Activated CD4-positive, CD25-positive, alpha-beta regulatory T cell treated with anti-CD3 and anti-CD28 coated beads, Interleukin-2, amount 50 U/mL, for 16 hours (primary cell): ENCODE measurements at places on chromosomes 3 and 15.

DNA sequence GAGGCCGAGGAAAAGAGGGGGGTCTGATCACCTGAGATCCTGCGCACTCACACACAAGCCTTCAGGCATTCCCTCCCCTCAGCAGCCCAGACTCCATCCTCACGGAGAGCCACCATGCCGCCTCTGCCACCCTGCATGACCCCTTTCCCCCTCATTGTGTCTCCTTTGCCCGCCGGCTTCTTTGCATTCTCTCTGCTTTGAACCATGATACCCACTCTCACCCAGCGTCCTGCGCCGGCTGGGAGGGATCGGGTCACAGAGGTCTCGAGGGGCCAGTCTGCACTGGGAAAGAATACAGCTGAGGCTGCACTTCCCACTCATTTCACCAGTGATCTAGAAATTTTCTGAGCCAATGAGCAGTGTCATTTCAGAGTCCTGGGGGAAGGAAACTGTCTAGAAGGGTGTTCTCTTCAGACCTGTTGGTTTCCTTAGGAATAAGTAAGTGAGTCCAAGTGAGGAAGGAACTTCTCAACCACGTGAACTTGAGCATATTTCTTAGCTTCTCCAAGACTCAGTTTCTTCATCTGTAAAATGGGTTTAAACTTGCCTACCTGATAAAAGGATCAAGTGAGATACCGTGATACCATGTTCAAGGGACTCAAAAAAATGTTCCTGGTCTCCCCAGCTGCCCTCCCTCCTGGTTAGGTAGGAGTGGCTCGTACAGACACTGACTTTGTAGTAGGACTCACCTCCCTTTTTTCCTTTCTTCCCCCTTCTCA, 96.7 kb downstream of the TOP2B start:
- DNase-seq: no peak

GRCh38 chr15:37698679-37699078, 235.8 kb upstream of the TMCO5A start:
- no peak for DNase-seq

DNA sequence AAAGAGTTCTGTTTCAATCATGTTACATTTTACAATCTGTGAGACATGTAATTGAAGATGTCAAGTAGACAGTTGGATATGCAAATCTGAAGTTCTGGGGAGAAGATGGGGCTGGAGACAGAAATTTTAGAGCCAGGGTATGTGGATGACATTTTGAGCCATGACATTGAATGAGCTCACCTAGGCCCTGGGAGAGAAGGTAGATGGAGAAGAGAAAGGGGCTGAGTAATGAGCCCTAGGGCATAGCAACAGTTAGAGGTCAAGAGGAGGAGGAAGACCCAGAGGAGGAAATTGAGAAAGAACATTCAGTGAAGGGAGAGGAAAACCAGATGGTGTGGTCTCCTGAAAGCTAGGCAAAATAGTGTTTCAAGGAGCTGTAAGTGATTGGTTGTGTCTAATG, 15.3 kb downstream of the TMEM266 start:
- no peak for DNase-seq

DNA sequence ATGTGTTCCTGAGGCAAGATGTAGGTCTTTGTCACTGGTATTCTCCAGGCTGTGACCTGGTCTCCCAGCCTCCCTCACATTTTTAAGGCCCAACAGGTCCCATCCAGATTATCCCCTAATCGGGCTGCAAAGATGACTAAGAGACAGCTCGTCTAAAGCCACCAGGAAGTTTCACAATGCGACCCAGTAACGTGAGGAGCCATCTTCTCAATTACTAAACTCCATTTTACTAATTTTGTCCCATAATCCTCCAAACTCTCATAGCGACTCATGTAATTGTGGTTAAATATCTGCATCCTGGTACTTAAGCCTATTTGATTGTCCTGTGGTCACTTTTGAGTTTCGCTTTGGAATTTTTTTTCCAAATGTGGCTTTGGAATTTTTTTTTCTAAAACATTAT, 8.7 kb upstream of the PLA2G4F start:
- DNase-seq: no peak

DNA sequence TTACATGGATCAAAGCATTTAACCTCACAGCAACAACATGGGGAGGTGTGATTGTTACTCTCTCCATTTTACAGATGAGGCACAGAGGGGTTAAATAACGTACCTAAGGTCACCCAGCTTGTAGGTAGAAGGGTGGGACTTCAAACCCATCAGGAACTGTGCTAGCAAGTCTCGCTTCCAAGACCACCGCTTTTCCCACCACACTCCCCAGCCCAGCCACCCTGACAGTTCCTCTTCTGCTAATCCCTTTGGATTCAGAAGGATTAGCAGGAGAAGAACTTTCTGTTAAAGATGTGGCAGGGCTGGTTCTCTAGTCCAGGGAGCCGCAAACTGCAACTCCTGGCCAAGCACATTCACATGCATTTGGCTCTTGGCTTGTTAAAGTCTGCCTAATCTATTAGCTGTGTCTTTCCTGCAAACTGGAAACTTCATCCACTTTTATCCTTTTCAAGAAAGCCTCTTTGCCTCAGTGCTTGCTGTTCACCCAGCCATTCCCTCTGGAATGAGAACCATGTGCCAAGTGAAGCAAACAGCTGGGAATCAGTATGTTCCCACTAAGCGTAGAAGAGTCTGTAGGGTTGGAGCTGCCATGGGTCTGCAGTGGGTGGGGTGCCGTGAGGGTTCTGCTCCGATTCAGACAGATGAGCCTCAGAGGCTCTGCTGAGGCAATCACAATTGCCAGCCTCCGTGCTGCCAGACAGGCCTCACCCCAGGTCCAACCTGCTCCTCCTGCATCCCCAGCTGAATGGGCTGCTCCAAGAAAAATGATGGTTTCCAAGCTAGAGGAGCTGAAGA, 44.6 kb downstream of the POMGNT2 start:
- DNase-seq: no peak

- no peak for DNase-seq
Measured at GRCh38 chr3:14846226-14846880, 27.6 kb downstream of the FGD5 start.

DNA sequence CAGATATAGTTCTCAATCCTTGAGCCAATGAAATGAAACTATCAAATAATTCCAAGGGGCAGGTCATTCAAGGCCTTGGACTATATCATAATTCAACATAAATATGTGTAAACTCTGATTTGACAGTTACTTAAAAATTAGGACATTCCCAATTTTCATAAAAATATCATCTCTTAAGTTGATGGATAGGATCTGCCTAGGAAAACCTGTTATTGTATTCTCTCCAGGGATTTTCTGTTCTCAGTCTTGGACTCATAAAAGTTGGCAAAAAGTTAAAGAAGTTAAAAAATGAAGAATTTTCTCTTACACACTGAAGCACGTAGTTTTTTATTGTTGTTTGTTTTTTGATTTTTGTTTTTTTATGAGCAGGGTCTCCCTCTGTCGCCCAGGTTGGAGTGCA, 109.0 kb downstream of the TP63 start:
- DNase-seq: no peak

GRCh38 chr3:61562042-61562720, 810 bp downstream of the PTPRG start:
- no peak for DNase-seq

- DNase-seq: no peak
Measured at GRCh38 chr3:17979911-17980310, 237.5 kb upstream of the TBC1D5 start.

DNA sequence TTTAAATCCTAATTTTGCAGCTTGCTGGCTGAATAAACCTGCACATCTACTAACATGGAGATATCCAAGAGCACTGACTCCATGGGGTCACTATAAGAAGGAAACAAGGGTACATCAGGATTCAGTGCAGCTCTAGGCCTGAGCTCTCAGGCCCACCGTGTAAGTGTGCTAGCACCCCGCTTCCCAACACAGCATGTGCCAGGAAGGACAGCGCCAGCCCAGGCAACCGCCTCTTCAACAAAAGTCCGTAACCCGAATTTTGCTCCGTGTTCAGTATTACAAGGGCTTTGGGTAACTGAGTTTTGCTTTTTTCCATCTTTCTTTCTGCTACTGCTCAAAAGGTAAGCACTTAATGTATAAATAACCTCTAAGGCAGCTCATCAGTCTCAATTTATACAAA, 89.8 kb downstream of the LRIG1 start:
- DNase-seq: no peak

GRCh38 chr3:140442621-140443020, 235.2 kb upstream of the TRIM42 start:
- no peak for DNase-seq

- no peak for DNase-seq
Measured at GRCh38 chr15:26628071-26628470, 144.8 kb downstream of the GABRB3 start.

- no peak for DNase-seq
Measured at GRCh38 chr3:132008837-132009236, 26.0 kb downstream of the CPNE4 start.

GRCh38 chr15:74277242-74277810, 41.2 kb downstream of the CCDC33 start:
- no peak for DNase-seq

GRCh38 chr15:25727116-25727515, 136.0 kb downstream of the ATP10A start:
- no peak for DNase-seq

DNA sequence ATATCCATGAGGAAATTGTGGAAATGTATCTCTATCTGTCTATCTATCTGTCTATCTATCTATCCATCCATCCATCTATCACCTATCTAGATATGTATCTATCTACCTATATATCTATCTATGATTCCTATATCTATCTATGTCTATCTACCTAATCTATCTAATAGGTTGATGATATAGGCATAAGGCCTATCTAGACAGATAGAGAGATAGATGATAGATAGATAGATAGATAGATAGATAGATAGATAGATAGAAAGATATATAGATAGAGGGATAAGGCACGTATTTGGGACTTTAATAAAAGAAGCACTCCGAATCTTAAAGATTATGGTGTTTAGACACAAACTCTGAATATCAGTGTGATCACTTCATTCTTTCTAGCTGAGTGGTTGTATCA, 58.1 kb downstream of the DIPK2A start:
- DNase-seq: no peak

GRCh38 chr15:51253366-51253765, 85.0 kb downstream of the CYP19A1 start:
- DNase-seq: no peak

GRCh38 chr3:158264894-158265293, 155.0 kb downstream of the RSRC1 start:
- DNase-seq: no peak

DNA sequence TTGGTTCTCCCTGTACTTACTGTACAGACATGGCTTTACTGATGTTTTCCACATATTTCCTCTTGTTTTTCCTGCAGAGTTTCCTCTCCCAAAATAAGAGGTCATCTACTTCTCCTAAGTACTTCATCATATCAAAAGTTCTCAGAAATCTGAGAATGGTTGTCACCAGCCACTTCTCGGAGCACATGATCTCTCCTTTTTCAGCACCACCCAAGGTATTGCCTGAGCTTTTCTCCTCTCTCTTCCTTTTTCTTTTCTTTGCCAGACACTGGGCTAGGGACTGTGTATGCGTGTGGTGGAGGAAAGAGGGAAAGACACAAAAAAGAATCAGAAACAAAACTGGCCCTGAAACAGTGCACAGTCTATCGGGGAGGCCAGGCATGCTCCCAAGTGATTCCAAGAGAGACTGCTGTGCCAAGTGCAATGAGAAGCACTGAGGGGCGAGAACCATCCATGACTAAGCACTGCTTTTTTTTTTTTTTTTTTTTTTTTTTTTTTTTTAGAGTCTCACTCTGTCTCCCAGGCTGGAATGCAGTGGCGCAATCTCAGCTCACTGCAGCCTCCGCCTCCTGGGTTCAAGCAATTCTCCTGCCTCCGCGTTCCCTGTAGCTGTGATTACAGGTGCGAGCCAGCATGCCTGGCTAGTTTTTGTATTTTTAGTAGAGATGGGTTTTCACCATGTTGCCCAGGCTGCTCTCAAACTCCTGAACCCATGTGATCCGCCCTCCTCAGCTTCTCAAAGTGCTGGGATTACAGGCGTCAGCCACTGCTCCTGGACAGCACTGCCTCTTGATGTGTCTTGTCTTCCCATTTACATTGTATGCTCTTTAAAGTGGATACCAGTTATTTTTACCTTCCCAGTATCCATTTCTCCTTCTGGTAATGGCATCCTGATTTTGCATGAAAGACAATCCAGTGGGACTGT, 194.0 kb upstream of the FEZF2 start:
- DNase-seq: no peak

- DNase-seq: no peak
Measured at GRCh38 chr3:14413381-14414071, 11.1 kb downstream of the SLC6A6 start.

GRCh38 chr15:69974321-69974720, 123.4 kb downstream of the TLE3 start:
- DNase-seq: no peak

GRCh38 chr3:32840086-32840841, 22.5 kb downstream of the TRIM71 start:
- DNase-seq: no peak

DNA sequence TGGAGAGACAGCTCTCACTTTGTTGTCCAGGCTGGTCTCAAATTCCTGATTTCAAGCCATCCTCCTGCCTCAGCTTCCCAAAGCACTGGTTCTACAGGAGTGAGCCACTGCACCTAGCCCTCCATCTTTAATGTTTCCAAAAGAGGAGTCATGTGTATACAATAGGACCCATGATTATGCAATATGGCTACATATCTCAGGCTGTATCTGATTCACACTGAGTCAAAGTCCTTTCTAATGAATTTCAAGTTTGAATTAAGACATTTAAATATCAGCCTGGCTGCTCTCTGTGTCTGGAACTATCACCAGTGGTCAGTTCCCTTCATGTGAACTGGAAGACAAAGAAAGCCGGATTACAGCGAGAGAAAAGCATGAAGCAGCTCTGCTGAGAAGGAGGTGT, 90.5 kb downstream of the MINAR1 start:
- DNase-seq: no peak

DNA sequence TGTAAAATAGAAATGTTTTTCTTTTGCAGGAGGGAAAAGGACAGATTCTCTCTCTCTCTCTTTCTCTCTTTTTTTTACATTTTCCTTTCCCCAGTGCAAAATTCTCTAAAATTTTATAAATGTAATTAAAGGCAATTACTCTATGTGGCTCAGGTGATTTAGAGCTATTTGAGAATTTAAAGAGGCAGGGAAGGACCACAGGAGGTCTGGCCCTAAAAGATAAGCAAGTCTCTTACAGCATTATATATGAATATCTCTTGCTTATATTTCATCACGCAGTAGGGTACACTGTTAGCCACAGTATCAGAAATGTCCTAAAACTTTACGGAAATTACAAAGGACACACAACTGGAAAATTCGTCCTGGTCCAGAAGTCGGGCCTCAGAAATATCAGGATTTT, 70.5 kb upstream of the PPIB start:
- no peak for DNase-seq

GRCh38 chr3:169809230-169809795, 3.4 kb upstream of the LRRIQ4 start:
- DNase-seq: no peak

GRCh38 chr3:196097373-196098154, 15.7 kb upstream of the TFRC start:
- DNase-seq: no peak

DNA sequence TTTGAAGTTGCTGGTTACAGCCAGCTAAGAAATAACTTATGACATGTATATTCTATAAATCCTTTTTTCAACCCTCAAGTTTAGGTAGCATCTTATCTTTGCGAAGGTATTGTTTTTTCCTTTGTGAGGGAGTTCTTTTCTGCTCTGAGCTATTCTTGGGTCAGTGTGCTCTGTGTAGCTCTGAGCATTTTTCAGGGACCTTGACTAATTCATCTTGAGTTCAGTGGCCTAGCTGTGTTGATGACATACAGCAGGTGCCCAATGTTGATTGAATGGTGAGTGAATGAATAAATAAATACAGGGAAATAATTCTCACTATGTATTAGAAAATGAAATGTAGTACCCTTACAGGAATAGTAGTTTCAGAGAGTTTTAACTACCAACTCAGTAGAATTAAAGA, 335.3 kb downstream of the IL20RB start:
- DNase-seq: no peak

GRCh38 chr15:71379893-71380292, 264.6 kb downstream of the THSD4 start:
- no peak for DNase-seq
